ENCODE measurements at places on chromosomes 3 and 15.

GRCh38 chr3:62051506-62051905, 321.8 kb downstream of the FEZF2 start:
- no peak for DNase-seq

- peak; percentile 14 for DNase-seq
These were observed 159.2 kb upstream of the PPP2R3A start for GRCh38 chr3:135806317-135806716.

DNA sequence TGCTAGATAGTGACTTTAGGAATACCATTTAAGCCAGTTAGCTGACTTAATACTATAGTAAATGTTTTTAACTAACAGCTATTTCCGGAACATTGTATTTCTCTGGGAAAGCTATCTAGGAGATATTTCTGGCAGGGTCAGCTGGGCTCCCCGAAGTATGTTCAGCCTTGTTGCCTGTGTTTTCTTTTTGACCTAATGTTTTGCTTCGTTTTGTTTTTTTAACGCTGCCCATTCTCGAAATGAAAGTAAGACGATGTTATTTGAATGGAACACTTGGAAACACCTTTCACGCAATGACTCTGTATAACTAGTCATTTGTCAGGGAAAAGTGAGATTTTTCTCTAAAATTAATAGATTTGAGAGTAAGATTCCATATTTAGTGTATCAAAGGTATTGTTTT, 702.9 kb upstream of the NAALADL2 start:
- no peak for DNase-seq

DNA sequence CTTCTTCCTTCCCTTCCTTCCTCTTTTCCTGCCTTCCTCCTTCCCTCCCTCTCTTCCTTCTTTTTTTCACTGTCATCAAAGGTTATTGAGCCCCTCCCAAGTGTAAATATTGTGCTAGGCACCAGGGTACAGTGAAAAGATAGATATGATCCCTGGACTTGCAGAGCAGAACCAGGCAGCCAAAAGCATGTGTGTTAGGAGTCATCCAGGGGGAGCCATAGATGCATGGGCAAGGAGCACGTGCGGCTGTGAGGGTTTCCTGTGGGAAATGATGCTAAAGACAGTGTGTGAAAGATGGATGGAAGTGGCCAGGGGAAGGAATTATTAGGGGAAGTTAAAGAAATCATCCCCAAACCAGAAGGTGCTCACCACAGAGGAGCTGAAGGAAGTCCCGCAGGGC, 65.2 kb downstream of the NR2F2 start:
- no peak for DNase-seq

Measured in DMS79 treated with DMSO at 0.1 percent for 48 hours (cell line).